ENCODE measurements at places on chromosomes 13 and 19.

GRCh38 chr19:39212375-39212742 lies 8.3 kb upstream of the SYCN start:
- no peak for DNase-seq

GRCh38 chr19:43625918-43626579 lies 6.6 kb upstream of the ZNF428 start:
- DNase-seq = no peak

DNA sequence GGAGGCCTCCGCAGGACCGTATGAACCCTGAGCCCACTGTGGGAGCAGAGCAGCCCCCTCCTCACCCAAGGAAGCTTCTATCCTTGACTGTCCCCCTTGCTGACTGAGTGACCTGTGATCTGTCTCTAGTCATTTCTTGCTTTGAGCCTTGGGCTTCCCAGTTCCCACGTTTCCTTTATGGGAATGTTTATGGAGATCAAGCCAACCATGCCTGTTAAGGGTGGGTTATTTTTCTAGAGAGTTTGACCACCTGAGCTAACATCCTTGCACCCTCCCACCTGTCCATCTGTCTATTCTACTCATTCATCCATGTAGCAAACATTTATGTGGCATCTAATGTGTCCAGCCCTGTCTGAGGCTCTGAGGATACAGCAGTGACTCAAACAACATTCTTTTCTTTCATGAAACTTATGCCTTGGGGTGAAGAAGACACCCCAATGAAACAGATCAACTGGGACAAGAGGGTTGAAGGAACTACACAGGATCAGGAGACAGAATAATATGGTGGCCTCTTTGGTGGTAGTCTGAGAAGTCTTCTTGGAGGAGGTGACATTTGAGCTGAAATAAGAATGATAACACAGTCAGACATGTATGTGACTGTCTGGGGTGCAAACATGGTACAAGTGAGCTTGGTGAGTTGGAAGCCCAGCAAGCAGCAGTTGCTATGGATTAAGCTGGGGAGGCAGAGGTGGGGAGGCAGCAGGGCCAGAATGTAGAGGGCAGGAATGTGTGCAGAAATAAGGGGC lies 30.5 kb downstream of the CERS4 start:
- DNase-seq = no peak

DNA sequence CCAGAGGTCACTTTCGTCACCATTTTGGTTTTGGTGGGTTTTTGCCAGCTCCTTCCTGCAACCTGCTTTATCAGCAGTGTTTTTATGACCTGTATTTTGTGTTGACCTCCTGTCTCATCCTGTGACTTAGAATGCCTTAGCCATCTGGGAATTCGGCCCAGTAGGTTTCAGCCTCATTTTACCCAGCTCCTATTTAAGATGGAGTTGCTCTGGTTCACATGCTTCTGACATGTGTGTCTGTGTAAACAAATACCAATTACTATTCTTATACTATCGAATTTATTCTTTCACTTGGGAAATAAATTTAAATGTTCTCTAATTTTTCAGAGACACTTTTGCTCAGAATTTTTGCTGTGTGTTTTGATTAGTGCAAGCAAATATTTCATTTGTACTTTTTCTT lies 1370.3 kb upstream of the MIR17HG start:
- no peak for DNase-seq

DNA sequence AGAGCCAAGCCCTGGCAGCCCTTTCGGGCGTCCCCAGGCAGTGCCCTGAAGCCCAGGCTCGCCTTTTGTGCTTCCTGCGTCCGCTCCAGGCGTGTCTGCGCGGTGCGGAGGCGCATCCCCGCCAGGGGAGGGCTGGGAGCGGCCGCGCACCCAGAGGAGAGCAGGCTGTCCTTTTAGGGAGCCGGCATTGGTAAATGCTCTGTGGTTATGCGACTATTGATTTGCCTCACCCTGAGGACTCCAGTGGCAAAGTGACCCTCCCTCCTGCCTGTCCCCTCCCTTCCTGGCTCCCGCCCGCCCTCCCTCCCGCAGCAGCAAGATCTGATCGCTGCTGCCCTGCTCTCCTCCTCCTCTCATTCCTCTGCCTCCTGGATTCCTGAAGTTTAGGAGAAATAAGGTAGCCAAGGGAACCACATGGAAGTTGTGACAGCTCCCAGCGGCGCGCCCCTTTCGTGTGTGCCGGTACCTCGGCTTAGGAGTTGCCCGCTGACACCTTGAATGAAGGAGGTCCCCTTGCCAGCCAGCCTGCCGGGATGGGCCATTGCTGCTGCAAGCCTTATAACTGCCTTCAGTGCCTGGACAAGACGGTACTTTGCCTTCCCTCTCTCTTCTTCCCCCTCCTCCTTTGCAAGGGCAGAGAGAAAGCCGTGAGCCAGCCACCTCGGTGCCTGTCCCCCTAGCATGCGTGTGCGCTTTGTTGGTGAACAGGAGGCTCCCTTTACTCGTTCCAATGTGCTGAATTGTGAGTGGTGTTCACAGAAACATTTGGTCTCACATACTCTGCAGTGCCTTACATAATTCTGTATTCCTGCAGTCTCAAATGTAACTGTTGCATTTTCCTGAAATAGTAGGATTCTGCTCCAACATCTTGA lies 166.9 kb downstream of the SLC7A1 start:
- DNase-seq = peak; percentile 51

- DNase-seq = no peak
Measured at GRCh38 chr13:93709506-93710244, 483.1 kb downstream of the GPC6 start.

Data from right hindlimb (tissue), 1 donor.